Stomach (tissue), 19 donors: ENCODE measurements at places on chromosomes 11 and 22. TPM values are rescaled to one million over a fixed set of nuclear protein-coding genes. Genes with fewer than 3 reads are reported as not detected.
A peak's percentile ranks its signal among the peaks of the same experiment; 100 is the strongest.

GGTLC3 gene
- total RNA-seq = not detected

CENPM gene
- 6.1 TPM for total RNA-seq

HEPN1 gene
- not detected for total RNA-seq

DNA sequence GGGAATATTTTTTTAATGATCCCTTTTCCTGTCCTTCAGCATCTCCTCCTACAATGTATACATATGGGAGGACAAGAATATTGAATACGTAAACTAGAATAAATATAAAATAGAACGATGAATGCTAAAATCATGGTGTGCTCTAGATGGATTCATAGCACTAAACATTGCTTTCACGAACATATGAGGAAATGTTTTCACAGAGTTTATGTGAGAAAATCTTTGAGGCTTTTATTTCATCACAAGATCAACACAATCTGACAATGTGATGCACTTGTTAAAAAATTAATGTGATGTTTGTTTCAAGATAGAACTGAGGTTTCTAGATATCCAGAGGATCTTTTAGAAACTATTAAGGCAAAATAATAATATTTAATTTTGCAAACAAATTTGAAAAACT is 3.0 kb downstream of the CARD16 start:
- no peak for DNase-seq

DNA sequence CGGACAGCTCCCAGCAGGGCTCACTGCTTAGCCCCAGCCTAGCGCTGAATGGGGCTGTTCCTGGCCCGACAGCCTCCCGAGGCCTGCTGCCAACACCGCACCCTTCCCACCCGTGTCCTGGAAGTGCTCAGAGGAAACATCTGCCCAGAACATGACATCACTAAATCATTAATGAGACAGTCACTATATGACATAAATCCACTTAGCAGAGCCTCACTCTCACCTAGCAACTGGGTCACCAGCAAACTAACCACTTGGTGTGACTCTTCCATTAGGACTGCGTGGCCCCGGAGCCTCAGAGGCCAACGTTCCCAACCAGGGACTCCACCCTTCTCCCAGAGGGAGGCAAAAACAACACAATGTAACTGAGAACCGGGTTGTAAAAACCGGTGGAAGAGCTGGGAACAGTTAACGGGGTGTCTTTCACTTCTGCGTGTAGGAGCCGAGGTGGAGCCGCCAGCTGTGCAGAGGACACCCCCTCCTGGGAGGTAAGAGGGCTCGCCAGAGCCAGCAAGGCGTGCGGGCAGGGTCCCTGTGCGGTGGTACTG is 21.4 kb upstream of the PACSIN2 start:
- no peak for DNase-seq

GRCh38 chr11:86889001-86889341 is 66.2 kb downstream of the FZD4 start:
- DNase-seq = no peak

- peak; percentile 77 for DNase-seq
Measured at GRCh38 chr22:41976070-41976901, 7.0 kb downstream of the SEPTIN3 start.

- peak; percentile 79 for DNase-seq
Measured at GRCh38 chr22:46108564-46109473, 41.5 kb upstream of the PPARA start.

DNA sequence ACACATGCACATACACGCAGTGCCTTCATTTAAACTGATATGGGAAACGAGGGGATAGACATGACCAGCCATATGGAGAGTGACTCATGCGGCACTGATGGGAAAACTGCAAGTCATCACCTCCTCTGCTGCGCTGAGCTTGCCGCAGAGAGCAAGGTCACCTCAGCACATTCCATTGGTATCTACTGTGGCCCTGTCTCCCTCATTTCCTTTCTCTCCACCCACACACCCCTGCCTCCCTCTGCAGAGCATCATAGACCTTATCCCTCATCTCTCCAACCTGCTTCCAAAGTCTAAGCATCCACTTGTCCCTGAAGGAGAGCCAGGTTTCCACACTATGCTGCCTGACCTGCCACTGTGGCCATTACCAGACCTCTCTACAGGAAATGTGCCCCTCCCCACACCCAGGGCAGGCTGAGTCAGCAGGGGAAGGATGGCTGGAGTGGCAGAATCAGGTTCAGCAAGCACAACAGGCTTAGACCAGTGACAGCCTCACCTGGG is 116.9 kb upstream of the SNX19 start:
- DNase-seq = no peak
